ENCODE measurements at places on chromosomes 11 and 22. TPM values are rescaled to one million over a fixed set of nuclear protein-coding genes. Genes with fewer than 3 reads are reported as not detected.

BACE1 gene
- polyA plus RNA-seq = 0.06 TPM

SNX32 gene
- polyA plus RNA-seq = 0.89 TPM

FAT3 gene
- polyA plus RNA-seq = not detected

GRCh38 chr11:30984827-30985226, 384.7 kb downstream of the DCDC1 start:
- H3K4me1 ChIP-seq = no peaks in the 10 kb centered on the region
- no peaks in the 10 kb centered on the region for H3K36me3 ChIP-seq
- H3K4me3 ChIP-seq = no peak overlapping the region
- no peaks in the 10 kb centered on the region for H3K27me3 ChIP-seq
- no peak overlapping the region for H3K27ac ChIP-seq
- DNase-seq = no peak

GRCh38 chr11:7427733-7428132, 57.6 kb upstream of the OLFML1 start:
- DNase-seq = no peak
- no peaks in the 10 kb centered on the region for H3K36me3 ChIP-seq
- H3K4me3 ChIP-seq = no peak overlapping the region
- H3K27me3 ChIP-seq = no peaks in the 10 kb centered on the region
- H3K27ac ChIP-seq = no peak overlapping the region
- H3K4me1 ChIP-seq = no peaks in the 10 kb centered on the region

DNA sequence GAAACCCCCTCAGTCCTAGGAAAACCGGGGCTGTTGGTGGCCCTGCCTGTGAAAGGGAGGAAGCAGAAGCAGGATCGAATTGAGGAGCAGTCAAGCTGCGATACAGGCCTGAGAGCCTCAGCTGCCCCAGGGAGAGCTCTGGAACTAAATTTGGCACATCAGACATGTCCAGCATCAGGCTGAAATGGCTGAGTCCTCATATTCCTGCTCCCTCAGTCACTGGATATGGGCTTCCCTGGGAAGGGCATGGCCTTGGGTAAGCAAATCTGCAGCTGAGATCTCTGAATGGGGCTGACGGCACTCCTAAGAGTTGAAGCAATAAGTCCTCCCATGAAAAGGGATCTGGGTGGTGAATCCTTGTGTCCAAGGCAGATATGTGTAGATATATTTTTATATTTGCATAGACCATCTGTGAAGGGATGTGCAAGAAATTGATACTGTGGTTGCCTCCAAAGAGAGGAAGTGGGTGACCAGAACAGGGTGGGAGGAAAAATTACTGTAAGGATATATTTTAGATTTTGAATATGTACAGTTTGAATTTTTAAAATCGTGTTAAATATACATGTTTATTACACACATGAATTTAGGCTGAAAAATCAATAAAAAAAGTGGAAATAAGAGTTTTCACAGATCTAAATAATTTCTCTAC, 45.5 kb downstream of the APIP start:
- H3K27me3 ChIP-seq = no peaks in the 10 kb centered on the region
- H3K4me3 ChIP-seq = no peak overlapping the region
- no peaks in the 10 kb centered on the region for H3K4me1 ChIP-seq

- peaks cover 62% of the 10 kb centered on the region for H3K4me1 ChIP-seq
- DNase-seq = no peak
- H3K36me3 ChIP-seq = peaks cover 14% of the 10 kb centered on the region
- H3K27me3 ChIP-seq = no peaks in the 10 kb centered on the region
- peak overlapping the region; percentile 98 for H3K27ac ChIP-seq
- H3K4me3 ChIP-seq = peak overlapping the region; percentile 75
These were observed 421 bp downstream of the SLC15A3 start for GRCh38 chr11:60951606-60951903.

DNA sequence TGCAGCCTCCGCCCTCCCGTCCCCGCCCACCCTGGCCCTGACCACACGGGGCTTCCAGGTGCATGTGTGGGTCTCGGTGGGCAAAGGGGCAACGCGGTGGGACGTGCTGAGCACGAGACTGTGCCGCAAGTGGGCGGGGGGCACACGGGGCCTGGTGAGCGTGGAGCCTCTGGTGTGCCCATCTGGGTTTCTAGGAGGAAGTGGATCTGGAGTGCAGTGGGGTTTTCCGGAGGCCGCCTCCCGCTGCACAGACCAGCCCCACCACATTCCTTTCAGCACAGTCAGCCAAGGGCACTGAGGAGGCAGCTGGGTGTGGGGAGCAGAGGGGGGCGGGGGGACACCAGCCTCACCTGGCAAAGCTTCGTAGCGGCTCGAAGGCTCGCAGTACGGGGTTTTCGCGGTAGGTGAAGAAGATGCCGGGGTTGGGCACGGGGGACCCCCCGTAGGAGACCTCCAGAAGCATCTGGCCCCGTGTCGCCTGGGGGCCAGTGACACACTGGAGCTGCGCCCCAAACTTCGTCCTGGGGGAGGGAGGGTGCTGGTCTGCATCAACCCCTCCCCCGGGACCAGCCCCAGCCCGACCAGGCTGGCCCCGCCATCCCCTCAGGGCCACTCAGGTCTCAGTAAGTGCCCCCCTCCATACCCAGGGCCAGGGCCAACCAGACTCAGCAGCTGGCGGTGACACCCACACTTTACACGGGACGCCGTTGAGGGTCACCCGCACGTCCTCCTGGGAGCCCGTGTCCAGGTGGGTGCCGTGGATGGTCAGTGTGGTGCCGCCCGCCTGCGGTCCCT, 12.4 kb upstream of the MAPK11 start:
- no peak overlapping the region for H3K27ac ChIP-seq
- H3K4me3 ChIP-seq = no peak overlapping the region
- DNase-seq = no peak
- no peaks in the 10 kb centered on the region for H3K36me3 ChIP-seq
- no peaks in the 10 kb centered on the region for H3K4me1 ChIP-seq

DNA sequence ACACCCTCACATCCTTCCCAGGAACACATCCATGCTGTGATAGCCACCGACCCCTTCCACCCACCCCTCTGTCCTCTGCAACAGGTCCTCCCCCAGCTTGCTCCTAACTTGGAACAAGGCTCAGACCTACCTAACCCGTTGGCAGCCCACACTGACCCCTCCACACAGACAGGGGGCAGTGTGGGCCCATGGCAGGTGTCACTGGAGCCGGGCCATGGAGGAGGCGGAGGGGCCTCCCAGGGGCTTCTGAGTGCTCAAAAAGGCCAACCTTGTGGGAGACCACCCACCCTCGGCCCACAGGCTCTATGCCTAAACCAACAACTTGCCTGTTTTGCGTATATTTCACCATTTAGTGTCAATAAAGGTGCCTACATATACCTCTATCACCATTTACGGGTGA, 57.0 kb downstream of the CERK start:
- H3K27ac ChIP-seq = no peak overlapping the region
- DNase-seq = peak; percentile 50
- no peak overlapping the region for H3K4me3 ChIP-seq
- no peaks in the 10 kb centered on the region for H3K27me3 ChIP-seq
- H3K4me1 ChIP-seq = peaks cover 30% of the 10 kb centered on the region

DNA sequence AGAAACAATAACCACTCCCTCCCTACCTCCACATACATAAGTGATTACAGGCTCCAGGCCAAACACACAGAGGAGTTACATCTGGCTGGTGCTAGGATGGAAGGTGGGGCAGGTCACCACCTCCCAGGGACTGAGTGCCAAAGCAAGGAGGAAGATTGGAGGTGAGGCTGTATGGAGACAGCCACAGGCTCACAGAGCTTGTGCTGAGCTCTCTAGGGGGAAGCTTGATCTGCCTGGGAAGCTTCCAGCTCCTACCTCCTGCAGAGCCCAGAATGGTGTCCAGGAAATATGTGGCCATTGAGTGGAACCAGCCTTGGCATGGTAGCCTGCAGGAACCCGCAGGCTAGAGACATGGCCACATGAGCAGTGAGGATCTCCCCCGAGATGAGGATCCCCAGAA, 3.6 kb upstream of the MED15 start:
- H3K36me3 ChIP-seq = no peaks in the 10 kb centered on the region
- H3K4me3 ChIP-seq = no peak overlapping the region
- peaks cover 10% of the 10 kb centered on the region for H3K4me1 ChIP-seq
- no peaks in the 10 kb centered on the region for H3K27me3 ChIP-seq

- no peak overlapping the region for H3K4me3 ChIP-seq
- DNase-seq = no peak
- H3K27me3 ChIP-seq = no peaks in the 10 kb centered on the region
These were observed 87.2 kb upstream of the VPREB1 start for GRCh38 chr22:22157348-22157725.

GRCh38 chr22:45304971-45305370, 4.8 kb upstream of the FAM118A start:
- no peaks in the 10 kb centered on the region for H3K27me3 ChIP-seq
- H3K27ac ChIP-seq = no peak overlapping the region
- no peak for DNase-seq
- peaks cover 8% of the 10 kb centered on the region for H3K4me1 ChIP-seq
- H3K36me3 ChIP-seq = no peaks in the 10 kb centered on the region

DNA sequence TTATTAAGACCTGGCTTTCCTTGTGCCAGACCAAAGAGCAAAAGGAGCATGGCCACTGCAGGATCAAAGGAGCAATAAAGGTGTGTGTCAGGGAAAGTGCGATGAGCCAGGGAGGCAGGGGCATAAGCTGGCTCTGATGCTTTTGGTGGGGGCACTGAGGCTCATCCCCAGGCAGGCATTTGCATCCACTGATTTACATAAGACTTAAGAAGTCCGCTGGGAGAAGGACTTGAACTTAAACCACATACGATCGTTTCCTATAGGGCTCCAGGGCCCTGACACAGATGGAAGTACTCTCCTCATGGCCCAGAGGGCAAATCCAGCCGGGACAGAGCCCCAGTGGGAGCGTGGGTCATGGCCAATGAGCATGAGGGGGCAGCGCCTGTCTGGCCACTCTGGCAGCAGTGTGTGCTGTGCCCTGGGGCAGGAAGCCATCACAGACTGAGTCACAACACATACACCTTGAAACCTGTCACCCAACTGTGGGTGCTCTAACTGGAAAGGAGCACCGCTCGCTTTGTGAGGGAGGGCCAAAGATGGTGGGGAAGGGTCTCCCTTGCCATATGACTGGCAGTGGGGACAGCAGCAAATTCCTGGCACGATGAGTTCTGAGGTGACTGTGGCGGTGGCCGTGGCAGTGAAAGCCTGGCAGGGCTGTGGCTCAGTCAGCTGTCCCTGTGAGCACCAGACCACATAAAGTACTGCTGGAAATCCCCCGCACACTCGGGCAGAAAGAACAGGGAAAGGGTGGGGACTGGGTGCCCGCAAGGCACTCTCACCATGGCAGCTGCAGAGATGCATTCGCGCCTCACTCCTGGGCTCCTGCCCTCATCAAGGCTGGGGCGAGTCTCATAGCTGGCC, 79.4 kb upstream of the LMO1 start:
- H3K36me3 ChIP-seq = no peaks in the 10 kb centered on the region
- no peak overlapping the region for H3K4me3 ChIP-seq
- peak; percentile 73 for DNase-seq
- H3K27ac ChIP-seq = no peak overlapping the region

DNA sequence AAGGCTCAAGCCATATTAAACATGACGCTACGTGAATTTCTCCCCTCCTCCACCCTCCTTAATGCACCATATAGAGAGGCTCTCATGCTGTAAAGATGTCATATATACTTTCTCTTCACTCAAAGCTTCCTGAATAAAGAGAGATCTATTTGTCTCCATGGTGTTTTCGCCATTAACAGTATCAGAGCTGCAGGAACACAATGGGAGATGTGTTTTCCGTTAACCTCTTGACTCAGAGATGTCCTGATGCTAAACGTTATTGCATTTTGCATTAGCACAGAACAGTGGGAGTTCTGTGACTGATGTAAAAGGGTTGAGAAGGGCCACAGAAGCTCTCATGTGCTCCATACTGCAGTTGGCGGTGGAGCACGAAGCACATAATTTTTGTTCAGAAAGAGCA, 25.7 kb upstream of the BLID start:
- no peaks in the 10 kb centered on the region for H3K36me3 ChIP-seq
- H3K27me3 ChIP-seq = no peaks in the 10 kb centered on the region
- no peak overlapping the region for H3K27ac ChIP-seq
- no peak overlapping the region for H3K4me3 ChIP-seq
- H3K4me1 ChIP-seq = no peaks in the 10 kb centered on the region
